ENCODE measurements at places on chromosomes 4 and X.

- DNase-seq, result no peak
Measured at GRCh38 chr4:64738240-64738639, 329.0 kb upstream of the TECRL start.

DNA sequence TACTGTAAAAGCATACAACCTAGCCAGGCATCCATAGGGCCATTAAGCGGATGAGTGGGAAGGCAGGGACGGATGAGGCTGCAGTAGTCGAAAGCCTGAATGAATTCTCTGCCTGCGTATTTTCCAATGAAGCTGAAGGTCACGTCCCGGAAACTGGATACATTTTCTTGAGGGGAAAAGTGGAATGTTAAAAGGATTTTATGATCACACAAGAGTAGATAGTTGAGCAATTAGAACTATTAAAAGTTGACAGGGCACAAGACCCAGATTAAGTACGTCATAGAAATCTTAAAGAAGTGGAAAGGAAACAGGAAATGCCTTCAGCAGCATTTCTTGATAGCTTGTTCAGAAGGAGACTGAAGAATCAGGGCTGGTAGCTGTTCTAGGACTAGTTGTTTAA lies 98.3 kb upstream of the CXXC4 start:
- no peak for DNase-seq

DNA sequence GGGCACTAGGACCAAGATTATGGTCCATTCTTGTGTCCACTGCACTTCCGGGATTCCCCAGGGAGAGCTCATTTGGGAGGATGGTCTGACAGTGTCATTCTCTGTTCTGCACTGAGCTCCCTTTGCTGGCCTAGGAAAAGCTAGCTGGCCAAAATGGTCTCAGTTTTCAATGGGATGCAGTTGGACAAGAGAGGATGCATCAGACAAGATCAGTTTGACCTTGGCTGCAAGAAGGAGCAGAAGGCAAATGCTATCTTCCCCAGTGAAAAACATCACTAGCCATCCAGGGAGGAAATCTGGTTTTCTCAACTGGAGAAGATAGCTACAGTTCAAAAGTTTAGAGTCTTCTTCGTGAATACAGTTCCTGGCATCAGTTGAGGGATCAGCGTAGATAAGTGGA lies 221.1 kb downstream of the PTTG2 start:
- no peak for DNase-seq

DNA sequence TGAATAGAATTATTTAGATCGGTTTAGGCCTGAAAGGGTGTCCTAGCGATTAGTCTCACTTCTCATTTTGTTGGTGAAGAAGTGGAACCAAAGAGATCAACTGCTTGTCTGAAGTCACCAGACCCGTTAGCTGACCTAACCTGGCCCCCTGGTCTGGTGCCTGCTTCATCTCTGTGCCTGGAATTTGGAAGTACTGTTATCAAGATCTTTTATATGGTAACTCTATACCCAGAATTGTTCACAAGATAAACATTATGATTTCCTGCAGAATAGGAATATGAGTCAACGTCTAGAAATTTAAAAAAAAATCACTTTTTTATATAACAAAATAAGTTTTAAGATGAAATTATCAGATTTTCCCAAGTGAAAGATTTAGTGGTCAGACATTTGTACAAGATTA lies 37.2 kb downstream of the LRP2BP start:
- no peak for DNase-seq

DNA sequence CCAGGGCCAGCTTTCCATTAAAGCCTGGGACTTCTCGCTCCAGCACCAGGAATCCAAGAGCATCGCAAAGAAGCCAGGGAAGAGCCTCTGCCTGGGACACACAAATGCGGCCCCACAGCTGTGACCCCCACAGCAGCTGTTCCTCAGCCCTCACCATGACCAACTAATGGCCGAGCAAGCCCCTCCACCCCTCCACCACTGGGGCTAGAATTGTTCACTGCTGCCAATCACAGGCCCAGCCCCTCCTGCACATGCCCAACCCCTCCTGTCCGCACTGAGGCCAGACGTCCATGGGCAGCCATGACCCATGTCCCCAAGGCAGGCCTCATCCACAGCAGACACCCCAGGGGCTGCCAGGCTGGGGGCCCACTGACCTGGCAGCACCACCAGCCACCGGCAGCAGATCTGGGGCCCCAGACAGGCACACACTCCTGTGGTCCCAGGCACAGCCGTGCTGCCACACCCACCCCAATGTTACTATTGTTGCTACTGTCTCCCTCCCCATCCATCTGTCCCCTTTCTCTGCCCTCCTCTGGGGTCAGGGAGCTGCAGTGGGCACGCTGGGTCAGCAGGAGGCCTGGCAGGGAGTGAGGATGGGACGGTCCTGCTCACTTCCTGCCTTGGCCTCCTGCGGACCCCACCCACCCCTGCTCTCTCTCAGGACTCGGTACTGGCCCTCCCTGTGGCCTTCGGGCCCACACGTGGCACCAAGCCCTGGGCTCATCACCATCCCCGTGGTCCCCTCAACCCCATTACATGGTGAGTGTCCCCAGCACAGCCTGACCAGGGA lies 56.0 kb downstream of the ZFYVE28 start:
- DNase-seq, result no peak

DNA sequence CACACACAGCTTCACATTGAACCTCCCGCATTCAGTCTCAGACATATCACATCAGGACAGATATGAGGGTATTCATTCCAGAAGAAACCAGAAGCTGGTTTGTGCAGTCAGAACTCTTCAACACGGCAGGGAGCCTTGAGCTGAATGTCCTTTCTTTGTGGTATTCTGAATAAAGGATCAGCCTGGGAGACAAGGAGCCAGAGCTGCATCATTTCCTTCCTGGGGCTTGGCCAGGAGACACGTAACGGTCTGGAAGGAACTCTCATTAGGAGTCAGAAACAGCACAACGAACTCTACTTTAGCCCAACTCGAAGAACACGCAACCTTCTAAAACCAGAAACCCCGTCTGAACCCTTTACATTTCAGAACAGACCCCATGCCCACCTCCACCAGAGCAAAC lies 46.4 kb downstream of the KDR start:
- DNase-seq, result no peak

DNA sequence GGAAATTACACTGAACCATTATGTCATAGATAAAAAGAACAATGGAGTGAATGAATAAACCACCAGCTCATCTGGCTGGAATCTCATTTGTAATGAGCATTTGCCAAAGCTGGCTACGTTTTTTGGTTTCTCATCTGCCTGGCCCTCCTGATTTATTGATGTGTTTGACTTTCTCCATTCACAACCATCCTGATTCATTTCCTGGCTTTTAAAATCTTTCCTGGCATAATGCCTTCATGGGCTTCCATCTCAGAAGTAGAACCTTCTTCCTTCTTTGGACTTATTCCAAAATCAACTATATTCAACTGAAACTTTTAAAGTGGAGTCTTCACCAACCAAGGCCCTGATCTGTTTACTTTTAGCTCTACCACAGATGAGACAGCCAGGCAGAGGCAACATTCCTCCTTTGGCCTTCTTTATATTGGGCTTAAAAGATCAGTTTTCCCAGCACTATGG lies 36.0 kb upstream of the ARSJ start:
- no peak for DNase-seq
